ENCODE measurements at places on chromosomes 1 and 21.

DNA sequence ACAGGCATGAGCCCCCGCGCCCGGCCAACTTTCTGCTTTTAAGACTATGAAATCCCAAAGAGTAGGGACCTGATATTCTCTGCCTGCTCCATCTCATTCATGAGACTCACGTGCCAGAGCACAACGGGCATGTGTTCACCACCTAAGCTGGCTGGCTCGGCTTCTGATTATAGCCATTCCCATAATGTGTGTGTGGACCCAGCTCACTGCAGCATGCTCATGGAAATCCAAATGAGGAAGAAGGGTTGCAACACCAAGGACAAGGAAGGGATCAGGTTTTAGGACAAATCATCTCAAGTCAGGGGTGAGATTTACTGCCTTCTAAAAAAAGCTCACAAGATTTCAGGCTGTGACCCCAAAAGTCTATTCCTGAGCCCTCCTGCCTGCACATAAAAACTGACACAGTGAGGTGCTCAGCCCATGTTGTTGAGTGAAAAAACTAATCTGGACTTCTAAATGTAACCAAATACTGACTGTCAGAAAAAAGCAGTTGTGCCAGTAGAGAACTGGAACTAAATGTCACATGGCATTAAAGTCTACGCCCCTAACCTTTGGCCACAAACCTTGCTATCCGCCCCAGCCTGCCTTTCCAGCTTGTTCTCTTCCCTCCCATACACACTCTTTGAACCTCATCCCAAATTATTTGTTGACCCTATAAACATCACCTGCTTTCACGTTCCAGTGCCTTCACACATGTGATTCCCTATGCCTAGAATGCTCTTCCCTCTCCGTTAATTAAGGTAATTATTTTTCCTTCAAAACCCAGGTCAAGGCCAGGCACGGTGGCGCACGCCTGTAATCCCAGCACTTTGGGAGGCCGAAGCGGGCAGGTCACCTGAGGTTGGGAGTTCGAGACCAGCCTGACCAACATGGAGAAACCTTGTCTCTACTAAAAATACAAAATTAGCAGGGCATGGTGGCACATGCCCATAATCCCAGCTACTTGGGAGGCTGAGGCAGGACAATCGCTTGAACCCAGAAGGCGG, 9.1 kb upstream of the COA7 start:
- no peak for DNase-seq

GRCh38 chr1:229136822-229137221, 134.1 kb upstream of the RAB4A start:
- DNase-seq = no peak

DNA sequence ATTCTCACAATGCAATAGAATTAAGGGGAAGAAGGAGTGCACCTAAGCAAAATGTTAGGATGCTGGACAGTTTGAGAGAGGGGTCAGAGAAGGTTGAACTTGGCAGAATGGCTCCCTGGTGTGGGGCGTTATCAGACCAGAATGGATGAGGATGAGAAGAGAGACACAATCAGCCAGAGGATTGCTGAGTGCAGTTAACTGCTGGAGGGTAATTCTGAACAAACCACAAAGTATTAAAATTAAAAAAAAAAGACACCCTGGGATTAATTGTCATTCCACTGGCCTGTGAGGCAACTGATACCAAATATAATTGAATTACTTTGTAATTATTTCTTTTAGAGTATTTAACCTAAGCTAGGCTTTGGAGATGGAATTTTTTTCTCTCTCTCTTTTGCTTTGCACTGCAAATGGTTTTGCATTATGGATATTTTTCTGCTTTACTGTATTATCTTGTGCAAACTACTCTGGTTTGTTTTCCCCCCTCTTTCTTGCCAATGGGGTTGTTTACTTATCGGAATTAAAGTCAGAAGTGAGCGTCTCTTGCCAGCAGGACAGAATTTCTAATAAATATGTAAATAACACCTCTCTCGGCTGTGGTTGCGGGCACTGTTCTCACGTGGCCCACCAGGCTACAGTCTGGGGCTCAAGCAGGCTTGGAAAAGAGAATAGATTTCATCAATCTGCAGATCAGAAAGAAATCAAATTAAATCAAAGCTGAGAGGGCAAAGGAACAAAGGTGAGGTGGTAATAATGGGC, 572.9 kb upstream of the CAMK1G start:
- DNase-seq = no peak

GRCh38 chr21:31992391-31992790, 119.6 kb downstream of the HUNK start:
- no peak for DNase-seq

Data from AG09309 (cell line).